NCI-H1436 treated with DMSO at 0.1 percent for 48 hours (cell line): ENCODE measurements at places on chromosomes 11 and 22.

DNA sequence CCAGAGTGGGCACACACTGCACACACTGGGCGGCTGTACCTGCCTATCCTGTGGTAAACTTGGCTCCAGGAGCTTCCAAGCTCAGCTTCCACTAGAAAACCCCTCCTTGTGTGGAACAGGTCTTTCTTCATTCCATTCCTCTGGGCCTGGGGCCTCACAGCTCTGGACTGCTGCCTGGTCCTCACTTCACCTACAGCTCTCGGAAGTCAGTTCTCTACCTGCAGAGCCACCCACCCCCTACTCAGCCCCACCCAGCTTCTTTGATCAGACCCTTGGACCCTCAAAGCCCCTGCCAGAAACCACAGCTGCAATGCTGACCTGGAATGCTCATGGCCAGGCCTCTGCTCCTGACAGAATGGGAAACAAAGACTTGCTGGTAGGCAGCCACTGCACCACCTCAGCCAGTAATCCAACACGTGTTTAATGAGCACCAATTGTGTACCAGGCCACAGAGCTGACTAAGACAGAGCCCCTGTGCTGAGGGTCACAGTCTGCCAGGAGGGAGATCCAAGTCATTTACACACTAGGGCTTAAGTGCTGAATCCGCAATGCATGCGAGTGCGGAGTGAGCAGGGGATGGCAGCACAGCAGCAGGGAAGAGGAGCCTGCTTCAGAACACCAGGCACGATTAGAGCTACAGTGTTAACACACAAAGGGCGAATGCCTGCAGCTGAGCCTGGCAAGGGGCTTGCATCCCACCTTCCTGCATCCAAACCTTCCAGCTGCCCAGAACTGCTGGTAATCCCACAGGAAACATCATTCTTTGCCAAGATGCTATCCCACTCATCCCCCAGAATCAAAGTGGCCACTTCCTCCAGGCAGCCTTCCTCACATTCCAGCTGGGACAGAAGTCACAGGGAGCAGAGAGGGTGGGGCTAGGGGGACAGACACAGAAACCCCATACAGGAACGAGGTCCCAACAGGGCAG, 4.6 kb downstream of the GNB1L start:
- no peak for DNase-seq

DNA sequence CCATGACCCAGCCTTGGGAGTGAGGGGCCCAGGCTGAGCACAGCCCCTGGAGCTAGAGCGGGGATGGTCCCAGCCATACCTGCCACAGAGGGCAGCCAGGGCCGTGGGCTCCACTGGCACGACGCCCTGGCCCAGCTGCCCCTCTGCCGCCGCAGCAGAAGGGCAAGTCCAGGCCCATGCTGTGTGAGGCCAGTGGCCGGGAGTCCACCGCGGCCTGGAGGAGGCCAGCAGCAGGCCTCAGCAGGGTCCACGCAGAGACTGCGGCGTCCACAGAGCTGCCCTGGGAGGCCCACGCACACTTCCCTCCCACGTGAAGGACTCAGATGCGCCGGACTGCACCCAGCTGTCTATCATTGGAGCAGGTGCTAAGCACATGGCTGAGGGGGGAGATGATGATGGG, 23.5 kb downstream of the MOB2 start:
- no peak for DNase-seq

DNA sequence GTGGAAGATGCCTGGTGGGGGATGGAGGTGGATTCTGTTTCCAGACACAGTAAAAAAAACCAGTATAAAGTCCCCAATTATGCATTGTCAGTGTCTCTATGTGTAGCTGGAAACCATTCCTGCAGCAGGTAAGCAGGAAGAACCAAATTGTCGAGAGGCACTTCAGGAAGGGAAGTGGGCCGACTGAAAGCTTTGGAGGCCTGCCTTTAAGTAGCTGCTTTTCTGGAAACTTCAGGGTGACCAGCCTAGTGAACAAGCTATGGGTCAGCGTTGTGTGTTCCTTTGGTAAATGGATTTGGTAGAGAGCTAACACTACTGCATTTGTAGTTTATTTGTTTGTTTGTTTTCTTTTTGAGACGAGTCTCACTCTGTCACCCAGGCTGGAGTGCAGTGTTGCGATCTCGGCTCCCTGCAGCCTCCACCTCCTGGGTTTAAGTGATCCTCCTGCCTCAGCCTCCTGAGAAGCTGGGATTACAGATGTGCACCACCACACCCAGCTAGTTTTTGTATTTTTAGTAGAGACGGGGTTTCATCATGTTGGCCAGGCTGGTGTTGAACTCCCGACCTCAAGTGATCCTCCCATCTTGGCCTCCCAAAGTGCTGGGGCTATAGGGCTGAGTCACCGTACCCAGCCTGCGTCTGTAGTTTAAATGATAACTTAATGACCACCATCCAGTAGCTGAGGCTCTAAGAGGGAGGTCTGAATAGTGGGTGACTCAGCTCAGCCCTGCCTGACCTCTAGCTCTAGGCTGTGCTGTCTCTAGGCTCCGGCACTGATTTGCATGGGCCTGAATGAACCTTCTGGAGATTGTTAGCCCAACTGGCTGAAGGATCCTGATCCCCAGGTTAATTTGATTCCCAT, 12.8 kb downstream of the PTPRJ start:
- no peak for DNase-seq

- DNase-seq: no peak
Observed at GRCh38 chr11:75270896-75271418, 30.4 kb downstream of the TPBGL start.

GRCh38 chr11:79258576-79258975, 182.3 kb downstream of the TENM4 start:
- no peak for DNase-seq

DNA sequence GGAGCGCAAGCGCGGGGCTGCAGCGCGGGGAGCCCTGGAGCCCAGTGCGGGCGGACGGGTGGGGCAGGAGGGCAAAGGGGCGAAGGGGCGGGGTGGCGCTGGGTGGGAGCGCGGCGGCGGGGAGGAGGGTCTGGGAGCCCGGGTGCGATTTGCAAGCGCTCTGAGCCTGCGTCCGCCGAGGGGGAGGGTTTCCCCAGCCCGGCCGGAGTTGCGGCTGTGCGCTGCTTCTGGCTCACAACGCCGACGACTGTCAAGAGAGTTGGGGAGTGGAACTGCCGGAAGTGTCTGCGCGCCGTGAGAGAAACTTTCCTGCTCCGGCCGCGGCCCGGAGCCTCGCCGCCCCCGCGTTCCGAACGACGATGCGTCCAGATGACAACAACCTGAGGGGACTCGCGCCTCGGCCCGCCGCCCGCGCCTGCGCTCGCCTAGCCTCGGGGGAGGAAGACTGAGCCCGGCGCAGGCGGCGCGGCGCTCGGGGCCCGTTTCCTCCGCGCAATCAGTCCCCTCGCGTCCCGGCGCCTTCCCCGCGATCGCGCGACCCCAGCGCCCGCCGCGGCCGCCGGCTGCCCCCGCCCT, at the start of gene ARHGAP42:
ARHGAP42 (plus strand) TSS at position 235 of the 576 bp plus-strand sequence. CDS start 391 bp downstream, outside the sequence.
- no peak for DNase-seq

DNA sequence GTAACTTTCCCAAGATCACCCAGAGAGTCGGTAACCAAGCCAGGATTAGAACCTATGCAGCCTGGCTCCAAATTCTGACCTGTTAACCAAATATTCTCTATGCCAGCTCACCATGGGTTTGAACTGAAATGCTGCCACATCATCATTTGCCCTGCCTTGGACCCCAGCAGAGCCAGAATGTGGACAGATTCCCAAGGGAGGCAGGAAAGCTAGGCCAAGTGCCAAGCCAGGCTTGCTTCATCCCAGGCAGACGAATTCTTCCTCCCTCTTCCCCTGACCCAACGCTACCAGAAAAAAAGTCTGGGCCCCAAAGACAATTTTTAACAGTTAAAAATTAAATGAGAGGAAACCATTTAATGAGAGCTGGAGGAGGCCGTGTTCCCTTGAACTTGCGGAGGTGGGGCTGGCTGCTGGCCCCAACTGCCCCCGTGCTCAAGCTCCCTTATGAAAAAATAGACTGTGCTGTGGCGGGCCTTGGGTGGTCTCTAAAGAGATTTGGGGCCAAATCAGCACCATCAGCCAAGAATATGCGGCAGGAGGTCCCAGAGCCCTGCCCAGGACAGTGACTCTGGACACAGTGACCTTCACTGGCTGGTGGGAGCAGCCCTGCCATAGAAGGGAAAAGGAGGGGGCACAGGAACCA, 184.1 kb upstream of the SYT13 start:
- no peak for DNase-seq

DNA sequence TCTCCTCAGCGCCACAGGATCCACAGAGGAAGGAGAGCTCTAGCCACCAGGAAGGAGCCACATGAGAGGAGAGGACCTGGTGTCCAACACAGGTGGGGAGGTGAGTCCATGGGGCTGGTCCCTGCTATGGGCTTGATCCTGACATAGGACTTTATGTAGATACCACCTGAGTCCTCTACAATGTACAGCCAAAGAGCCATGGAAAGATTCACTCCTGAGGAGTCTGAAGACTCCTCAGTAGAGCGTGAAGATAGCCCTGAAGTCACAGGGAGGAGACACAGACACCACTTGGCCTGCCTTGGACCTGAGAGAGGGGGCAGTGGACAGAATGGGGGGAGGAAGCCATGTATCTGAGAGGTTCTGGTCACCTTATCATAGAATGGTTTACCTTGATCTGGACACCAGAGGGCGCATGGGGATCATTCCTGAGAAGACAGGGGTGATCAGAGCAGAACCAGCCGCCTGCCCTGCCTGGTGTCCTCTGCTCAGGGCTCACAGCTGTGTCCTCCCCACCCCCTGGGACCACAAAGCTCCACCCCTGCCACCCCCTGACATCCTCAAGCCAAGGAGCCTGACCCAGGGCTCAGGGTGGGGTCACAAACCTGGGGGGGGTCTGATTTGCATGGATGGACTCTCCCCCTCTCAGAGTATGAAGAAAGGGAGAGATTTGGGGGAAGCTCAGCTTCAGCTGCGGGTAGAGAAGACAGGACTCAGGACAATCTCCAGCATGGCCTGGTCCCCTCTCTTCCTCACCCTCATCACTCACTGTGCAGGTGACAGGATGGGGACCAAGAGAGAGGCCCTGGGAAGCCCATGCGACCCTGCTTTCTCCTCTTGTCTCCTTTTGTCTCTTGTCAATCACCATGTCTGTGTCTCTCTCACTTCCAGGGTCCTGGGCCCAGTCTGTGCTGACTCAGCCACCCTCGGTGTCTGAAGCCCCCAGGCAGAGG, 77.0 kb downstream of the ZNF280B start:
- DNase-seq: no peak
